Activated T-cell treated with anti-CD3 and anti-CD28 coated beads, Interleukin-2, amount 50 U/mL, for 1 hour (primary cell): ENCODE measurements at places on chromosomes 6 and 20.

DNA sequence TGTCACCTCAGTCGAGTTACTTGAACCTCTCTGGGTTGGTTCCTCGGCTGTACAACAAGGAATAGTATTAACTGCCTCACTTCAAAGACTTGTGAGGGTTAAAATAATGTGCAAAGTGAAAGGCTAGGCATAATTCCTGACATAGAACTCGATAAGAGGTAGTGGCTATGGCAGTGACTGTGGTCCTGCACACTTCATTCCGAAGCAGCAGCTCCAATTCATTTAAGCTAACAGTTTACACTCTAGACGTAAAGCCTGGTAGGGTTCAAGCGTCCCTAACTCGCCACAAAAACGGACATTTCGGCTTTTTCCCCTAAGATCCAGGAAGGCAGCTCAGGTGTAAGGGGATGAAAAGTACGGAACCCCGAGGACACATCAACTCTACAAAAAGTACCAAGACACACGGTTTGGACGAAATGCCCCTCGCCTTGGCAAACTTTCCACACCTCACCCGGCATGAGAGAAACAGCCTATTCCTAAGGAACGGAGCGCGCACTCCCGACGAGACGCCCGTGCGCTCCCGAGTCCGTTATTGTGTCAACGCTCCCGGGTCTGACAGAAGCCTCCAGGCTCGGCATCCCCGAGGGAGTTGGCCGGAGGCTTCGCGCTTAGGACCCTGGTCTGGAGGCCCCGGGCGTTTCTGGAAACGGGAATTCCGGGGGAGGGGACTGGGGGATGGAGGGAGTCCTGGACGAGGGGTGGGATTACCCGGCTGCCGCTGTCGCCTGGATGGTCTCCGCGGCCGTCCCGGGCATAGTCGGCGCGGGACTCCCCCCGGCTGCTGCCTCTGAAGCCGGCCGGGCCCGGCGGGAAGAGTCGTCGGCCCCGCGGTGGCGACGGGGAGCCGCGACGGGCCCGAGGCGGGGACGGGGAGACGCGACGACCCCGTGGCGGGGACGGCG lies 937 bp downstream of the ZNF318 start:
- DNase-seq = peak; percentile 46

- no peak for DNase-seq
Measured at GRCh38 chr6:105821777-105822176, 264.4 kb upstream of the PRDM1 start.

GRCh38 chr6:7201732-7202541 lies 94.2 kb downstream of the RREB1 start:
- no peak for DNase-seq

GRCh38 chr6:117601811-117602150 lies 530 bp downstream of the GOPC start:
- DNase-seq = no peak
